ENCODE measurements at places on chromosomes 2 and 18. TPM values are rescaled to one million over a fixed set of nuclear protein-coding genes. Genes with fewer than 3 reads are reported as not detected.

DNA sequence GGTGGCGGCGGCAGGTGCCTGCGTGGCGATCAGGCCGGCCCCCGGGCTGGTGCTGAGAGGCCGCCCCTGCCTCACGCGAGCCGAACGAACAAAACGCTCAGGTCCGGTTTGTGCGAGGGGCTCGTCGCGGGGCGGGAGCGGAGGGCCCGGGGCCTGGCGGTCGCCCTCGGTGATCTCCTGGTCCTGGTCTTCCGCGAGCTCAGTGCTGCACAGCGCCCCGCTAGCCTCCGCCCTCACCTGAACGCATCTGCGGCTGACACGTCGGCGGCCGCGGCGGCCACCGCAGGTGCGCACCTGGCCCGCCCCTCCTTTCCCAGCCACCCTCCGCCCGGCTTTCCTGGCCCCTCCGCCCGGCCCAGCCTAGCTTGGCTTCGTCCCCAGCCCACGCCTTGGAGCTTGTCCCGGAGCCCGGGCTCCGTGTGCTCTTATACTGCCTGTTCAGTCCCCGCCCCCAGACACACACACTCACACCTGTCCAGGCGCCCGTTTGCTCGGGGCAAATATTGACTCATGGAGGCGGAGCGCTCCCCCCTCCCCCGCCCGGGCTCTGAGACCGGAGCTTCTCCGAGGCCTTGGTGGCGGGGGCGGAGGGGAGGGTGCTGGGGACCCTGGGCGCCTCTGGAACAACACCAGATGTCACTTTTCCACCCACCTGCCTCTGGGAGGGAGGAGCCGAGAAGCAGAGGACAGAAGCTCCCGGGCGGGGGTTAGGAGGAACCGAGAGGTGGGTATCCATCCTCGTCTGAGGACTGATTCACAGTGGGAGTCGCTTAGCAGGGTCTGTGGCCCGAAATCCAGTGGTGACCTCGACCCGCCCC is 8.6 kb upstream of the CRYBA2 start:
- no peak for DNase-seq
- H3K27ac ChIP-seq = no peak overlapping the region
- peaks cover 10% of the 10 kb centered on the region for H3K27me3 ChIP-seq
- peaks cover 30% of the 10 kb centered on the region for H3K4me1 ChIP-seq
- peak overlapping the region; percentile 12 for H3K4me3 ChIP-seq

Gene RND3
- total RNA-seq = not detected

- no peaks in the 10 kb centered on the region for H3K4me1 ChIP-seq
- H3K27ac ChIP-seq = no peak overlapping the region
- H3K27me3 ChIP-seq = no peaks in the 10 kb centered on the region
- no peak overlapping the region for H3K4me3 ChIP-seq
Measured at GRCh38 chr2:215356948-215357461, 45.1 kb downstream of the ATIC start.

DNA sequence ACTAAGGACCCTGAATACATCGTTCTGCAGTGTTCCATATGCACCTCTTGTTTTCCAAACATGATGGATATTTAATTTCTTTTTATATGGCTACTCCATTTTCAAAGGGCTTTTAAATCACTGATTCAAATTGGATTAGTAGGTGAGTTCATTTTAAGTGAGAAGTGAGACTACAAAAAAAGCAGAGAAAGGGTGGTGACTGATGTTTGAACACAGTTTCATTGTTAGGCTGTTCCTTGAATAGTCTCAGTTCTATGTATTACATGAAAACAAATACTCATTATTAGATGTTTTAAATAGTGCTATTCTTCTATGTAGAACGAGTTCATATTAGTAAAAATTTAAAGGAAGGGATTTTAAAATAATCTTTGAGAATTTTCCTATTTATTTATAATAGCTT is 72.7 kb upstream of the STON1 start:
- H3K4me3 ChIP-seq = no peak overlapping the region
- H3K36me3 ChIP-seq = peaks cover 74% of the 10 kb centered on the region
- no peaks in the 10 kb centered on the region for H3K4me1 ChIP-seq
- no peaks in the 10 kb centered on the region for H3K27me3 ChIP-seq

Gene POLE4
- total RNA-seq = 47.6 TPM

GRCh38 chr2:96088340-96089335 is 27.7 kb downstream of the ADRA2B start:
- no peaks in the 10 kb centered on the region for H3K36me3 ChIP-seq
- no peak overlapping the region for H3K27ac ChIP-seq
- DNase-seq = no peak

- no peak overlapping the region for H3K4me3 ChIP-seq
- H3K27ac ChIP-seq = no peak overlapping the region
- H3K27me3 ChIP-seq = peaks cover 21% of the 10 kb centered on the region
- no peaks in the 10 kb centered on the region for H3K4me1 ChIP-seq
- H3K36me3 ChIP-seq = no peaks in the 10 kb centered on the region
Measured at GRCh38 chr2:235008584-235009044, 56.8 kb downstream of the SH3BP4 start.

Gene LBX2
- 0.72 TPM for total RNA-seq

GRCh38 chr2:108637304-108637669 is 82.0 kb upstream of the RANBP2 start:
- no peaks in the 10 kb centered on the region for H3K36me3 ChIP-seq
- no peak overlapping the region for H3K27ac ChIP-seq
- H3K4me3 ChIP-seq = no peak overlapping the region
- no peak for DNase-seq

- no peak overlapping the region for H3K4me3 ChIP-seq
- no peaks in the 10 kb centered on the region for H3K4me1 ChIP-seq
- H3K36me3 ChIP-seq = no peaks in the 10 kb centered on the region
- H3K27me3 ChIP-seq = no peaks in the 10 kb centered on the region
- H3K27ac ChIP-seq = no peak overlapping the region
Measured at GRCh38 chr2:75406131-75406581, 154.6 kb downstream of the EVA1A start.

DNA sequence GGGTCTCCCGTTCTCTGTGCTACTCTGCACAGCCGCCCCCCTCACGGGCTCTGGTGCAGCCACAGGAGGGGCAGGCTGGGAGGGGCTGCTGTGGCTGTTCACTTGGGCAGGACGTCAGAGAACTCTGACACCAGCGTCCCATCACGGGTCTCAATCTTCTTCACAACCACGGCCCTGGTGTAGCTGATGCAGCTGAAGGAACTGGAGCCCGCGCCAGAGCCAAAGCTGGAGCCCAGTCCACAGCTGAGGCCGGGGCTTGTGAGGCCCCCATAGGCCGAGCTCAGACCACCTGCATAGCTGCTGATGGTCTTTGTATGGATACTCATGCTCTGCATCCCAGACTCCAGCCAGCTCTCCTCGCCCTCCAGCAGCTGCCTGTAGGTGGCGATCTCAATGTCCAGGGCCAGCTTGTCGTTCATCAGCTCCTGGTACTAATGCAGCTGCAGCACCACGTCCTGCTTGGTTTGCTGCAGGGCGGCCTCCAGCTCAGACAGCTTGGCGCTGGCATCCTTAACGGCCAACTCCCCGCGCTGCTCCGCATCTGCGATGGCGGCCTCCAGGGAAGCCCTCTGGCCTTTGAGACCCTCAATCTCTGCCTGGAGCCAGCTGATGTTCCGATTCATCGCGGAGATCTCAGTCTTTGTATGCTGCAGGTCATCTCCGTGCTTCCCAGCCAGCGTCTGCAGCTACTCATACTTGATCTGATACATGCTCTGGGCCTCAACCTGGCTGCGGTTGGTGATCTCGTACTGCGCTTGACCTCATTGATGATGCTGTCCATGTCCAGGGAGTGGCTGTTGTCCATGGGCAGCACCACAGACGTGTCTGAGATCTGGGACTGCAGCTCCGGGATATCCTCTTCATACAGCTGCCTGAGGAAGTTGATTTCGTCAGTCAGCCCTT is 7.4 kb upstream of the DUSP19 start:
- H3K4me1 ChIP-seq = no peaks in the 10 kb centered on the region
- no peaks in the 10 kb centered on the region for H3K36me3 ChIP-seq

- no peak for DNase-seq
- no peaks in the 10 kb centered on the region for H3K27me3 ChIP-seq
- H3K4me3 ChIP-seq = no peak overlapping the region
- no peaks in the 10 kb centered on the region for H3K36me3 ChIP-seq
- no peaks in the 10 kb centered on the region for H3K4me1 ChIP-seq
- no peak overlapping the region for H3K27ac ChIP-seq
Measured at GRCh38 chr2:198117406-198118041, 313.1 kb downstream of the PLCL1 start.

GRCh38 chr2:61948661-61949457 is 43.4 kb downstream of the COMMD1 start:
- no peaks in the 10 kb centered on the region for H3K36me3 ChIP-seq
- no peaks in the 10 kb centered on the region for H3K27me3 ChIP-seq
- no peak overlapping the region for H3K27ac ChIP-seq
- no peak for DNase-seq

GRCh38 chr18:73973972-73974371 is 173.7 kb downstream of the FBXO15 start:
- no peak overlapping the region for H3K27ac ChIP-seq
- DNase-seq = no peak
- no peak overlapping the region for H3K4me3 ChIP-seq
- peaks cover 2% of the 10 kb centered on the region for H3K4me1 ChIP-seq
- no peaks in the 10 kb centered on the region for H3K27me3 ChIP-seq

Gene FBLN7
- total RNA-seq = 48.8 TPM

- no peak for DNase-seq
- no peaks in the 10 kb centered on the region for H3K27me3 ChIP-seq
Measured at GRCh38 chr2:170878505-170878904, 50.5 kb upstream of the GORASP2 start.

Gene DSC1
- total RNA-seq = 5.9 TPM

DNA sequence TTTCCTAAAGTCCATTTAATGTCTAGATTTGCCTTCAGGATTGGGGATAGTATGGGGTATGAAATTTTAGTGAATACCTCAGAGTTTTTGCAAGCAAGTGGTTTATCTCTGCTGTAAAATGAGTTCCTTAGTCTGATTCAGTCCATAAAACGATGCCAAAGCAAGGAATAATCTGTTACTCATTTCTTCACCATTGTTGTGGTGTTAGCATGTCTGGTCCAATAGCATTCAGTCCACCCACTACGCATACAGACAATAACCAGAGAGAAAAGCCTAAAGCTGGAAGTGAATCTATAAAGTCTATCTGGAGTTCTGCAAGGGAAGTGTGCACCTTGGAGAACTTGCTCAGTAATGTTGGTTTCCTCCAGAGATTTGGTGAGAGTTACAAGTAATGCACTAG is 12.9 kb upstream of the DPP4 start:
- H3K4me1 ChIP-seq = no peaks in the 10 kb centered on the region
- no peak overlapping the region for H3K4me3 ChIP-seq
- H3K27ac ChIP-seq = no peak overlapping the region
- DNase-seq = no peak
- H3K27me3 ChIP-seq = no peaks in the 10 kb centered on the region

GRCh38 chr2:205706769-205707381 is 24.6 kb downstream of the NRP2 start:
- H3K4me3 ChIP-seq = no peak overlapping the region
- DNase-seq = no peak
- no peak overlapping the region for H3K27ac ChIP-seq
- no peaks in the 10 kb centered on the region for H3K4me1 ChIP-seq
- H3K27me3 ChIP-seq = no peaks in the 10 kb centered on the region

GRCh38 chr18:8794156-8794933 is 89.0 kb downstream of the MTCL1 start:
- peaks cover 6% of the 10 kb centered on the region for H3K4me1 ChIP-seq
- H3K27me3 ChIP-seq = no peaks in the 10 kb centered on the region
- no peaks in the 10 kb centered on the region for H3K36me3 ChIP-seq
- no peak for DNase-seq
- no peak overlapping the region for H3K27ac ChIP-seq

GRCh38 chr2:181073896-181074295 is 93.5 kb downstream of the UBE2E3 start:
- no peaks in the 10 kb centered on the region for H3K36me3 ChIP-seq
- no peak overlapping the region for H3K27ac ChIP-seq
- no peak for DNase-seq
- no peaks in the 10 kb centered on the region for H3K27me3 ChIP-seq
- H3K4me3 ChIP-seq = no peak overlapping the region

Gene ANKRD62
- total RNA-seq = not detected

- no peak overlapping the region for H3K27ac ChIP-seq
- H3K36me3 ChIP-seq = no peaks in the 10 kb centered on the region
- H3K4me3 ChIP-seq = no peak overlapping the region
- DNase-seq = no peak
- H3K27me3 ChIP-seq = no peaks in the 10 kb centered on the region
Measured at GRCh38 chr2:231621051-231621879, 28.6 kb downstream of the TEX44 start.

GRCh38 chr2:174009488-174010223 is 44.5 kb upstream of the SP3 start:
- H3K36me3 ChIP-seq = no peaks in the 10 kb centered on the region
- no peak for DNase-seq
- H3K4me3 ChIP-seq = no peak overlapping the region
- peaks cover 20% of the 10 kb centered on the region for H3K27me3 ChIP-seq
- H3K27ac ChIP-seq = no peak overlapping the region

- H3K27ac ChIP-seq = no peak overlapping the region
- H3K36me3 ChIP-seq = no peaks in the 10 kb centered on the region
- H3K4me1 ChIP-seq = peaks cover 12% of the 10 kb centered on the region
- no peak for DNase-seq
- H3K27me3 ChIP-seq = no peaks in the 10 kb centered on the region
Measured at GRCh38 chr2:65420712-65421431, 11.5 kb downstream of the SPRED2 start.

Gene SLC30A3
- not detected for total RNA-seq

- H3K4me3 ChIP-seq = no peak overlapping the region
- peaks cover 42% of the 10 kb centered on the region for H3K27me3 ChIP-seq
Measured at GRCh38 chr2:9228088-9228751, 21.6 kb downstream of the ASAP2 start.

Gene COL6A3
- 2.5 TPM for total RNA-seq

DNA sequence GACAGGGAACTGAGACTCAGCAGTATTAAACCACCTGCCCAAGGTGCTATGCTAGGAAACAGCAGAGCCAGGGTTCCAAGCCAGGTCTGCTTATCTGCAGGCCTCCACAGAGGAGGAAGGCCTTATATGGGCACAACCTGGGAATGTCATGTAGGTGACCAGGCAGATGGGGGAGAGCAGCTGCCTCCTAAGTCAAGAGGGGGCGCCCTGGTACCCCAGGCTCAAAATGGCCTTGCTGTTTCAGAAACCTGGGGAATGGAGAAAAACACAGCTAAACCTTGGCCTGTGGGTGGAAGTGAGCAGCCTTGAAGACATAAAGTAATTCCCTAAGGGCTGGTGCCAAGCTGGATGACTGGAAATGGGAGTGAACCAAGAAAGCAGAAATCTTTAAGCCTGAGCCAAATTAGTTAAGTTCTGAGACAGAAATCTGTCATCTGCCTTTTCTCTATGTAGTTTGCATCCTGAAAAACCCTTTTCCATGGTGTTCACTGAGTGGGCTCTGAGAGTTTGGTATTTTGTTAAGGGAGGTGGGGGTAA is 79.1 kb downstream of the MAPK4 start:
- no peak overlapping the region for H3K4me3 ChIP-seq
- H3K36me3 ChIP-seq = no peaks in the 10 kb centered on the region
- H3K4me1 ChIP-seq = no peaks in the 10 kb centered on the region
- DNase-seq = no peak

- DNase-seq = no peak
- H3K4me3 ChIP-seq = no peak overlapping the region
- H3K36me3 ChIP-seq = no peaks in the 10 kb centered on the region
- no peaks in the 10 kb centered on the region for H3K27me3 ChIP-seq
Measured at GRCh38 chr2:72949642-72950041, 32.3 kb downstream of the EMX1 start.

Data from T-cell (primary cell).